ENCODE measurements at places on chromosomes 3 and 15.

DNA sequence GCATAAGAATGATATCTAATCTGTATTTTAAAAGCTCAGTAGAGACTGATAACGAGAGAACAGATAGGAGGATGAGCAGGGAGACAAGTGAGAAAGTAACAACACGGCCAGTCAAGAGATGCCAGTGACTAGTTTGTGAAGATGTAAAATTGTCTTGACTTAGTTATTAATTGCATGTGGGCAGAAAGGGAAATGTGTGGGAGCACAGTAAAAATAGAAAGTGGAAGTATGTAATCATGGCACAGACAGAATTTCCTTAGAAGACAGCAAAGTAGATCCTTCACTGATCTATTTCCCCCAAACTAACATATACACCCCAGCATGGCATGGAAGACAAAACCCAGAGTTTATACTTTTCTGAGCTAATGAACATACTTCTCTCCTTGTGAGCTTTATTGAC, 344.5 kb downstream of the FGF12 start:
- no peak for DNase-seq

GRCh38 chr3:121405631-121406030, 140.2 kb downstream of the POLQ start:
- no peak for DNase-seq

GRCh38 chr15:60070838-60071493, 66.9 kb downstream of the FOXB1 start:
- no peak for DNase-seq

DNA sequence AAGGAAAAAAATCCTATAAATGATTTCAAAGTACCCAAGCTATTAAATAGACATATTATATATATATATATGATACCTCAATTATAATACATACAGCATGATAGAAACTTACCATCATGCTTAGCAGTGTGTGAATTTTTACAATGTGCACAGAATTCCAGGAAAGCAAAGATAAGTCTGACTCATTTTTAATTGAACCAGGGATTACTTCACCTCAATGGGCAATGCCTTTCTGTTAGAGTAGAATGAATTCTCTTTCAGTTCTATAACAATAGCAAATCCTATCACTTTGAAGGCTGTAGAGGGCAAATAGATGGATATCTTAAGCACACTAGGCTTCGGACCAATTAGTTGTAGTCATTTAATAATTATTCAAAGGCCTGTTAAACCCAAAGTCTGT, 54.8 kb upstream of the P3H2 start:
- no peak for DNase-seq

DNA sequence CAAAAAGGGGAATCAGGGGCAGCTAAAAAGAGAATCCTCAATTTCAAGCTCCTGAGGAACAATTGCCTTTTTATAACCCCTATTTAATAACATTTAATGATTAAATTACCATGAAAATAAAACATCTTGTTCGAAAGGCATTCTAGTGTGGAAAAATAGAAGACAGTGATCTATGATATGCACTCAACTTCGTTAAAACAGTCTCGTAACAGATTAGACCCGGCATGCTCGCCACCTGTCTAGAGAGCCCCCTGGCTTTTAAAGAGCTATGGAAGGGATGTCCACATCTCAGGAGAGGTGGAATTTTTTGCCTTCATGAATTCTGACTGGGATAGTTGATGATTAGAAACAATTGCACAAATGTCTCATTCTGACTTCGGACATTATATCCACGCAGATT, 153.7 kb upstream of the MDFIC2 start:
- no peak for DNase-seq

- DNase-seq: no peak
Measured at GRCh38 chr3:194689493-194689944, 3.8 kb downstream of the FAM43A start.

GRCh38 chr3:86954747-86955146, 36.2 kb downstream of the VGLL3 start:
- no peak for DNase-seq

- no peak for DNase-seq
Measured at GRCh38 chr3:110995461-110996231, 76.0 kb upstream of the NECTIN3 start.

- DNase-seq: no peak
Measured at GRCh38 chr3:77563012-77563411, 523.1 kb downstream of the ROBO2 start.

GRCh38 chr3:10980312-10980711, 12.2 kb upstream of the SLC6A1 start:
- no peak for DNase-seq

DNA sequence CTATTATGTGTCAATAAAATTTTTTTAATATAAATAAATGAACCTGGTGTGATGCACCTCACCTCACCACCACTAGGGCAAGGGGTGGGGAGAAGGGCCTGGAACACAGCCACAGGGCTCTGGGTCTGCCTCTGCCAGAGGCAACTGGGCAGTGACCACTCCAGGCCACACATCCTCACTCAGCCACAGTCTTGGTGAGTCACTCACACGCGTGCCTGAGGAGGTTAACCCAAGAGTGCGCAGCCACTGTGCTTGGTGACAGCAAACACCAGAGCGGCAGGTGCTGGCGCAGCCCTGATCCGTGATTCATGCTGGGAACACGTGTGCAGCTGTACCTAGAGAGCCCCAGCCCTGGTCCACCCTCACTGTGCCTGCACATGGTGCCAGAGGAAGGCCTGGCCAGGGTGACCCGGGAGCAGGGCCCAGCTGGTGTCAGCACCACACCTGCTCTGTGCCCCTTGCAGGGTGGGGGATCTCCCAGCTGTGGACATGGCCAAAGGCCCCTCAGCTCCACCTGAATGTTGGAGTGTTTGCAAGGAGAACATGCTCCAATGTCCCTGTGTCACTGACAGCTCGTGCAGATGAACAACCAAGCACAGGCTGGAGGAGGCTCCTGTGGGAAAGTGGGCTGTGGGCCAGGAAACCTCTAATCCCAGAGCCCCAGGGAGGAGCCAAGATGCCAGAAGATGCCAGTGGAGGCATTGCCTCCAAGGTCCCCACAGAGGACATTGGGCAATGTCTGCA, 2.1 kb downstream of the SLC41A3 start:
- no peak for DNase-seq

DNA sequence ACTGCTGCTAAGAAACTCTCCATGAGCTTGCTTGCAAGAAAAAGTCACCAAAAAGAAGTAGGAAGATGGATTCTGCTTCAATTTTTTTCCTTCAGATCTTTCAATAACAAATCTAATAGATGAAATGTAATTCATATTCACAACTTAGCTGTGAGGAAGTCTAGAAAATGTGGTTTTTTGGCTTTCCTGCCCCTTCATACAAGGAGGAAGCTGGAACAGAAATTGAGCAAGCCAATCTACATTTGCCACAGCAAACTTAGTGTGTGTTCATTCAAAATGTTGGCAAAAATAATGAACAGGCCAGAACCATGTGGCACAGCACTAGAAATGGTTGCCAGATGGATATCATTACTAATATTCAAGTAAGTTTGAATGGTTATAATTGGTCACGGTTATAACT, 93.2 kb upstream of the NEDD4 start:
- DNase-seq: no peak

DNA sequence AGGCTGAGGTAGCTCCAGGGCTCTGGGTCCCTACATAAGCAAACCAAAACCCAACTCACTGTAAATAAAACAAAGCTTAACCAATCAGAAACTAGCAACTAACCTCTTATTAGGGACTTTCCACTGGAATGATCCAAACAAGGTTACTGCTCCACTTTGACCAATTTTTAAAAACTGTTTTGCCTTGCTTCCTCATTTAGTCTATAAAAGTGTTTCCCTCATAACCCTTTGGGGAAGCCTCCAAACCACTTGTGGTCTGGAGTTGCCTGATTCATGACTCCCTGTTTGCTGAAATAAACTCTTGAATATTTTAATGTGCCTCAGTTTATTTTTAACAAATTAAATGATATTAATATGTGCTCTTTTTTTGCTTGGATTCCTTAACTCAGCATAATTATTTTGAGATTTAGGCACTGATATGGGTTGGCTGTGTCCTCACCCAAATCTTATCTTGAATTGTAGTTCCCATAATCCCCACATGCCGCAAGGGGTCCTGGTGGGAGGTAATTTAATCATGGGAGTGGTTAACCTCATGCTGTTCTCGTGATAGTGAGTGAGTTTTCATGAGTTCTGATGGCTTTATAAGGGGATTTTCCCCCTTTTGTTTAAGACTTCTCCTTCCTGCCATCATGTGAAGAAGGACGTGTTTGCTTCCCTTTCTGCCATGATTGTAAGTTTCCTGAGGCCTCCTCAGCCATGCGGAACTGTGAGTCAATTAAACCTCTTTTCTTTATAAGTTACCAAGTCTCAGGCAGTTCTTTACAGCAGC, 90.6 kb downstream of the CD200R1L start:
- no peak for DNase-seq

GRCh38 chr3:187810021-187810446, 64.8 kb upstream of the BCL6 start:
- no peak for DNase-seq

DNA sequence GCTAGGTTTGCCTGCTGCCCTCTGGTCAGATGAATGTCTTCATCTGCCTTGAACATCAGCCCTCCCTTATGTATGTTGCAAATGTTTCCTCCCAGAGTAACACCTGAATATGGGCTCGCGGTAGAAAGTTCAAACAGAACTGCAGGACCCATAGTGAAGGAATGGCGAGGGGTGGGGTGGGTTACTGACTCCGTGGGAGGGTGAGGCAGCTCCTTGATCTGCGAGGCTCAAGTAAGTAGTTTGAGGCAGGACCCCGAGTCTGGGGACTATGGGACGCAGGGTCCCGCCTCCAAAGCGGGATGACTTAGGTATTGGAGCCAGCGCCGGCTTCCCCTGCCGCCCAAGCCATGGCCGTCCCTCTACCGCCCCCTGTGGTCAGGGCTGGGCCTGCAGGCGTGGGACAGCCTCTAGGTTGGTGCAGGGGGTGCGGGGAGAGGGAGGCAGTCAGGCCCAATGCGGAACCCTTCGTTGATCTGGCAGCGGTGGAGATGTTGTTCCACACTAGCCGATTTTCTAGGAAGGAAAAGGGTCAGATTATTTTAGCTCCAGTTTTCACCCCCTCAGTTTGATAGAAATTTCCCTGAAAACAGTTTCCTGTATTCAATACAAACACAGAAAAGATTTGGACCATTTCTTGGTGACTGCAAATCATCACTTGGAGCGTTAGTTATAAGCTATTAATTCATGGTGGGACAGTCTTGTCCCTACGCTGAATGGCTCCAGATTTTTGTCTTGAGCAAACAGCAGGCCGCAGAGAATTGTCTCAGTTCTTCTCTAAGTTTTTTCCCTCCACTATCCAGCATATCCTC, 72.3 kb downstream of the CORO2B start:
- peak; percentile 10 for DNase-seq

DNA sequence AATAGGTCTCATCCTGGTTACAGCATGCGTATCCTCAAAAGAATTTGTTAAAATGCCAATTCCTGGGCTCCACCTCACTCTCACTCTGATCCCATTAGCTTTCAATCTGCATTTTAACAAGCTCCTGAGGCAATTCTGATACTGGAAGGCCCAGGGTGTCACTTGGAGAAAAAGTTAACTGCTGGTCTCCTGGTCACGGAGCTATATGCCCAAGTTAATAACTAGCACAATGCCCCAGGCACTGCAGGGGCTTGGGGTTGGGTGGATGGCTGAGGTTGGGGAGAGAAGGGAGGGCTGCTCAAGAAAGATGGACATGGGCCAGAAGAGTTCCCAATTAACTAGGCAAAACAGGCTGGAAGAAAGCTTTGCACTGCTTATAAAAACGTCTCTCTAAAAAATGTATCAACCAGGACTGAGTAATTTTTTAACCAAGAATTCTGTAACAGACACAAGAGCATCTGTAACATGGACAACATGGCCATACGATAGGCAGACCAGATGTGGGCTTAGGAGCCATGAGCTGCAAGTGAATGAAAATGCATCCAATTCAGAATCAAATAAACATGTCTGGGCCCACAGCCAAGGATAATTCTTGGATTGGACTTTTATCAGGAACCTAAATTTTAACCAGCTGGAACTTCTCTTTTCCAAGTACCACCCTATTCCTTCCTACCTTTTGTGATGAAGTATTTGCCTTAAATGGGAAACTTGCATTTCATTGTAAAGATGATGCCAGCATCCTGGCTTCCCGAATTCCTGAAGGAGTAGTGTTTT, 4.2 kb downstream of the IL17RD start:
- no peak for DNase-seq

DNA sequence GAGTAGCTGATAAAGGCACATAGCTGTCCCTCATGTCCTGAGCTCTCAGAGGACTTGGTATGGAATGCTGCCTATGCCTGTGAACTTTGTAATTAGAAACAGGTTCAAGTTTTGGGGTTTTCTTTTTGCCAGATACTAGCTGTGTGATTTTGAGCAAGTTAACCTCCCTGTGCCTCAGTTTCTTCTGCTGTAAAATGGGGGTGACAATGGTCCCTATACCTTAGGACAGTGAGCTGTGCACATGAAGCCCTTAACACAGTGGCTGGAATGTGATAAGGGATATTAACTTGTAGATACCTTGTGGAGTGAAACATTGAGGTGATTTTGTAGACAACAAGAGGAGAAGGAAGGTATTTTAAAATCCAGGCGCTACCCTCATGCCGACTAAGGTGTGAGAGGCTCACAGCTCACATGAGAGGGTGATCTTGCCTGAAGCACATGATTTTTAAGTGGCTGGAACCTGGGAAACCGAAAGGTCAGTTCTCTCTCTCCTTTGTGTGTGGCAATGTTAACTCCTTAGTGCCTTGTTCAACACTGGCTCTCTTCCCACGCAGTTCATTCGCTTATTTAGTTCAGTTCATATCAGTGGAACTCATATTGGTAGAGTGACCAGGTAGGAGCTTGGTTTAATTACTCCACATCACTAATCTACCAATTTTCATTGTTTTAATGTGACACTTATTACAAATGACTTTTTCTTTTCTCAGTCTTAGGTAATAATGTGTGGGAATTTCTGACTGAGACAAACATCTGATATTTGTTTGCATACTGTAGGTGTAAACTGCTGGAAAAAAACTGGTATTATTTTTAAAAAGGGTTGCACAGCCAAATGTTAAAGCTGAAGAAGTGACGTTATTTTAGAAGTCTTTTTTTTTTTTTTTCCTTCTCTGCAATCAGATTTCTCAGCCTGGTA, 236.2 kb downstream of the ITPR1 start:
- DNase-seq: no peak

GRCh38 chr3:111548092-111548491, 6.1 kb downstream of the CD96 start:
- no peak for DNase-seq

DNA sequence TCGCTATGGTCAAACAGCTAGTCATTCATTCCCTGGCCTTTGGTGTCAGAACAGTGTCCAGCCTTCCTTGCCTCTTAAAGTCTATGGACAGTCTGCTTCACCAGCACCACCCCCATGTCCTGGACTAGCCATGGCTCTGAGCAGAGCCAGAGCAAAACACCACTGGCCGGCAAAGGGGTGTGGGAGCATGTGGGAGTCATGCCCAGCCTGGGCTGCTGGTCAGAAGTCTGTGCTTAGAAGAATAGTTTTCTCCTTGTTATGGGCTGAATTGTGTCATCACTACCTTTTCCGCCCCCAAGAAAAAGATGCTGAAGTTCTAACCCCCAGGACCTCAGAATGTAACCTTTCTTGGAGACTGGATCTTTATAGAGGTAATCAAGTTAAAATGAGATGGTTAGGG, 132.9 kb upstream of the LPP start:
- DNase-seq: no peak

GRCh38 chr15:61916104-61916503, 144.1 kb downstream of the VPS13C start:
- DNase-seq: no peak

GRCh38 chr3:20108869-20109268, 68.6 kb downstream of the KAT2B start:
- no peak for DNase-seq

GRCh38 chr3:165820671-165821123, 16.5 kb downstream of the BCHE start:
- DNase-seq: no peak
